ENCODE measurements at places on chromosomes 11 and 22. TPM values are rescaled to one million over a fixed set of nuclear protein-coding genes. Genes with fewer than 3 reads are reported as not detected.

Gene KIAA1671
- total RNA-seq, result 24.0 TPM

Gene SLC22A6
- not detected for total RNA-seq

- H3K4me1 ChIP-seq, result peaks cover 59% of the 10 kb centered on the region
- H3K27me3 ChIP-seq, result no peaks in the 10 kb centered on the region
- peaks cover 7% of the 10 kb centered on the region for H3K36me3 ChIP-seq
- no peak overlapping the region for H3K27ac ChIP-seq
- H3K4me3 ChIP-seq, result no peak overlapping the region
- DNase-seq, result no peak
Observed at GRCh38 chr11:94775567-94776327, 7.6 kb downstream of the AMOTL1 start.

- H3K27me3 ChIP-seq, result no peaks in the 10 kb centered on the region
- H3K4me1 ChIP-seq, result peaks cover 48% of the 10 kb centered on the region
- no peak overlapping the region for H3K27ac ChIP-seq
- H3K4me3 ChIP-seq, result no peak overlapping the region
- peaks cover 5% of the 10 kb centered on the region for H3K36me3 ChIP-seq
- DNase-seq, result no peak
Observed at GRCh38 chr11:23143022-23143421, 282.7 kb upstream of the CCDC179 start.
